Renal pelvis (tissue), 12 donors: ENCODE measurements at places on chromosomes 4 and X.
A peak's percentile ranks its signal among the peaks of the same experiment; 100 is the strongest.

DNA sequence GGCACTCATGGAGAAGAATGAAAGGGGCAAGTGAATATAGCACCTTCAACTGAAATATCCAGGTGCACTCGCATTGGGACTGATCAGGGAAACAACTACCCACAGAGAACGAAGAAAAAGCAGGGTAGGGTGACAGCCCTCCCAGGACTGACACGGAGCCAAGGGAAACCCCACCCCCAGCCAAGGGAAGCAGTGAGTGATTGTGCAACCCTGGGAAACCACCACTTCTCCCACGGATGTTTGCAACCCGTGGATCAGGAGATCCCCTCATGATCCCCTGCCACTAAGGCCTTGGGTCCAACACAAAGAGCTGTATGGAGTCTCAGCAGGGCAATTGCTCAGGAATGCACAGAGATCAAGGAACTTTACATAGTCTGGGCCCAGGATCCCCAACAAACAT is 158.5 kb upstream of the HCCS start:
- DNase-seq, result no peak

GRCh38 chr4:6229095-6229494 is 28.7 kb upstream of the JAKMIP1 start:
- peak; percentile 30 for DNase-seq

DNA sequence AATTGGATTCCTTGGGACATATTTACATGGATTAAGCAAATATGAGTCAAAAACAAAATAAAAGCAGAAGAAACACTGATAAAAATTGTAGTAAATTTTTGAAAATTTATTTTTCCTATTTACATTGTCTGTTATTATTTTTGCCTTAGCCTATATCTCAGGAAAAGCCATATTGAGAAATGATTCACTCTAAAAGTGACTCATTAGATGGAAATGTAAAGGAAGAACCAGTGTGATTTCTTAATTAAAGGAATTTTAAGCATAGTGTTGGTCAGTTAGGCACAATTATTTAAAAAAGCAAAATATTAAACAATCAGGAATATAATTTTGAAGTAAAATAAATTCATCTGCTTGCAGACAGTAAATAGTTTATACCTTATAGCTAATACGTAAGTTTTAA is 167.4 kb upstream of the NAP1L5 start:
- DNase-seq, result no peak

- no peak for DNase-seq
Observed at GRCh38 chr4:129264008-129264657, 168.2 kb downstream of the C4orf33 start.

DNA sequence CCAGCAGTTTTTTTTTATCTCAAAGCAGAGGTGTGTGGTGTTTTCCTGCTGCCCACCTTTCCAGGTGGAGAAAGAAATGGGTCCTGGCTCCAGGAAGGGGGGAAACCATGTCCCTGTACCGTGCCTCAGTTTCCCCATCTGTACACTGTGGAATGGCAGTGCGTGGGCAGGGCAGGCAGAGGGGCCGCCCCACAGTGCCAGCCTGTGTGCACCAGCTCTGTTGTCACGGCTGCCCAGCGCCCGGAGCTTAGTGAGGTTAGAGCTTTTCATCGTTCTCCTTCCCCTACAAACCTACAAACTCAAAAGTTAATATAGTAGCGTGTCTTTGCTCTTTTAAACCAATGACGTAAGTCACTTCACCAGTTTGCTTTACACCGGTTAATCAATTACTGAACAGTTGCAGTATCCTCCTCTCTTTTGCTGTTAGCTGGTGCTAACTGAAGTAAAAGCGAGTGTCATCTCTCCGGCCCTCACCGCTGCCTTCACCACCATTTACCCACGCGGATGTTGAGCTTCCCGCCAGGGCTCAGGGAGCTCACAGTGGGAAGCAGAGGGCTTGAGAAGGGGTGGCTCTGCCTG is 114.8 kb upstream of the ADRA2C start:
- DNase-seq, result no peak
